ENCODE measurements at places on chromosomes 12 and 14. TPM values are rescaled to one million over a fixed set of nuclear protein-coding genes. Genes with fewer than 3 reads are reported as not detected.

AMIGO2 gene
- 4.5 TPM for total RNA-seq

TAS2R50 gene
- total RNA-seq = 0.84 TPM

NTF3 gene
- 0.97 TPM for total RNA-seq

DBX2 gene
- 0.13 TPM for total RNA-seq

CD9 gene
- 55.1 TPM for total RNA-seq

TCL1A gene
- total RNA-seq = not detected

TXNRD1 gene
- total RNA-seq = 114 TPM

SERPINA9 gene
- not detected for total RNA-seq

ANO2 gene
- total RNA-seq = 23.4 TPM

ALDH2 gene
- 331 TPM for total RNA-seq

ZNF384 gene
- 28.3 TPM for total RNA-seq

AKAP6 gene
- 98.2 TPM for total RNA-seq

ADAM21 gene
- 0.10 TPM for total RNA-seq

GRCh38 chr14:88473791-88474190 lies 81.0 kb downstream of the PTPN21 start:
- DNase-seq = no peak

GRCh38 chr14:75702616-75703261 lies 41.7 kb downstream of the TTLL5 start:
- no peak for DNase-seq

- DNase-seq = no peak
These were observed 142.8 kb downstream of the FUT8 start for GRCh38 chr14:65555358-65555757.

DNA sequence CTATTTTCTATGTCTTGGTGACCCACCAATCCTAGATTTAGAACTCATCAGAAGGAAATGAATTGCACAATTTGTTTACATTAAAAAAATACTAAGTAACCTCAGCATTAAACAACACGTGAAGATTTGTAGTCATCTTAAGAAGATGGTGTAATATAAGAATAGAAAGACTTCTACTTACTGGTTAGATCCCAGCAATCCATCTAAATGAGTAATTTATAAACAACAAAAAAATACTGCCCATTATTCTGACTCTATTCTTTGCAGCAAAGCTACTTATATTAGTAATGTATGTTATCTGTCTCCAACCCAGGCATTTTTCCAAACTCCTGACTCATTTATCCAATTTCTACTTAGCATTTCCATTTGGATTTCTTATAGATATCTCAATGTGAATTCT lies 67.8 kb downstream of the CD163L1 start:
- no peak for DNase-seq

DNA sequence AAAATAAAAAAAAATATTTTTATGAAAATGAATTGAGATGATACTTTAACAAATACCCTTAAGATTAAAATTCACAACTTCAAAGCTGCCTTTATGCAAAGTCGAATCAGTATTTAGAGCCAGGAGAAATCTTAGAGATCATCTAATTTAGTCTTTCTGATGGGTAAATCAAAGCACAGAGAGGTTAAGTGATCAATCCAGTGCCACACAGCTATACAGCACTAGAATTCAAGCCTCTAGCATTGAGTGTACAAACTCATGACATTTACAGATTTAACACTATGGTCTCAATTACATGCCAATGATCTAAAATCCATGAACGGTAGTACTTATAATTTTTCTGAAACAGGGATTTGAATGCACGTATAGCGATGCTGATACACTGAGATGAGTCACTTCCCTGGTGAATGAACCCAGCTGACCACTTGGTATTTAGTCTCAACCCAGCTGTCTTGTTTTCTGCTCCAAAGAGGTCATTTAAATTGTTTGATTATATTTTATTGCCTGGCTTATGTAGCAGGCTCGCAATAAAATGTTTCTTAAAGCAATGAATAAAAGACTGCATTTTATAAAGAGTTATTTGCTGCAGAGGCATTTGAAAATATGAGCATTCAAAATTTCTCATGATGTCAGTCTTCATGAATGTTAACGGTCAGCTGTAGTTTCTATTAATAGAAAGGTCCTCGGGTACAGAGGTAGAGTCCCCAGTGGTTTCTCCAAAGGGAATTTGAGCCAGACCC lies 152.4 kb upstream of the PRICKLE1 start:
- no peak for DNase-seq

DNA sequence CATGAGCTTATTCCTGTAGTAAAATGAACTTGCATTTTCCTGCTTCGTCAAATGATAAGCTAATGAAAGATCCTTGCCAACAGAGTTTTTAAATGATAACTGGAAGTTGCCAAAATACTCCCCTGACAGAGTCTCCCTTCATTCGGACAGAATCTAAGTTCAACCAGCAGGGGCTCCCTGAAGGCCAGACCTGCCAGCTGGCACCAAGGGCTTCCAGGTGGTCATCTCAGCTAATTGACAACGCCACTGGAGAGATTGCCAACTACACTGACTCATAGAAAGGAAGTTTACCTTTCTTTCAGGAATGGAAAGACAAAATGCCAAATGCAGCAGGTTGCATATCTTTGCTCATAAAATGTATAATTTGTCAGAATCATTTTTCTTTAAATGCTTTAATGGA lies 462.8 kb downstream of the GXYLT1 start:
- no peak for DNase-seq

DNA sequence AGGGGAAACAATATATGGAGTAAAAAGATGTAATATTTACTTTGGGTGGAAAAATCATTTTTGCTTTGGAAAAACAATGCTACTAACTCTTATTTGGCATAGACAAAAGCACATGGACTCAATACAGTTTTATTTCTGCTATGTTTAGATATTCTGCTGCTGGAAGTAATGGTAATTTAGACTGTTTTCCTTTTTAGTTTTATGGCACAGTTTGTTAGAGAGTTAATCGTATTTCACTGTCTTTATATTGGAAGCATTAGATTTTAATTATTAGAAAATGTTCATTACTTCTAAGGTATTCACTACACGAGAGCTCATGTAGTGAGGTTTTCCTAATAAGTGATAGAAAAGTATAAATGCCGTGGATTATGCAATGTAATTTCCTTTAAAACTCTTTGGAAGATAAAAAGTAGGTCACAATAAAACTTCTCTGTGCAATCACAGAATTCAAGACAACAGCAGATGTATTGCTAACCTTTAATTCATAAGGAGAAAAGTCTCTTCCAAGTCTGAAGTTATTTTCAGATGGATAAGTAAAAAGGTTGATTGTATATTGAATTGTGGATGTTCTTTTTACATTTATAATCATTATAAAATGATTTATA lies 851.8 kb downstream of the TMTC2 start:
- DNase-seq = no peak

GRCh38 chr12:75825686-75826085 lies 205.9 kb downstream of the PHLDA1 start:
- no peak for DNase-seq

DNA sequence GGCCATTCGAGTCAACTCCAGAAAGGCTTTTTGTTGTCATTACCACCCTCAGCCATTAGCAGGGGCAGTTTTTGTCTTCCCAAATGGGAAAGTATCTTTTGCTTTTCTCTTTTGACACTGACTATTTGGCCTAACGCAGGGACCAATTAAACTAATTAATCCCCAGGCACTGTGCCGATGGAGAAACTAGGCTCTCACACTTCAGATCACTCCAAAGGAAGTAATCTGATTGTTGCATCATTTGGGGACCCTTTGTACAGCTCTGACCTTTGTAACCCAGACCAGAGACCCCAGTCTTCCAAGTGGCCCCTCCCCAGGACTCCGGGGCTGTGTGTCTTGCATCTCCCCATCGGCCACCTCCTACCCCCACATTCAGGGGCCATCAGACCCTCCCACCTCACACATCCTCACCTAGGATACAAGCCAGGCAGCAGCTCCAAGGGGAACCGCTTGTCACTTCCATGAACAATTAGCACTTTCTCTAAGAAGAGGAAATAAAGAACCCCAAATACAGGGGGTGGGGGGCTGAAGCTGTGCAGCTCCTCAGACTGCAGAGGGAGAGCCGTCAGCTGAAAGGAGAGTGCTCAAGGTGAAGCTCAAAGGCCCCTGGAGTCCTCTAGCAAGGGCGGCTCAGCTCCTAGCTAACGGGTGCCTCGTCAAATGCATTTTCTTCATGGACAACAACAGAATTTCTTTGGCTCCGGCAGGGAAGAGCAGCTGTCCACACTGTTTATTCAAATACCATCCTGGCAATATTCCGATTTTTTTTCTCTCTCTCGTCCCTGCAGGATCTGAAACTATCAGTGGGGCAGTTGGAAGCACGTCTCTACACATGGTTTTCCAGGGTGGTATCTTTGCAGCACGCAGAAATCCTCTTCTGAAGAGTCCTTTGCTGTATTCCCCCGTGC lies 64.3 kb upstream of the DIO3 start:
- peak; percentile 2 for DNase-seq

- no peak for DNase-seq
These were observed 174.2 kb downstream of the PPM1H start for GRCh38 chr12:62760779-62761178.

GRCh38 chr12:62763861-62764645 lies 170.9 kb downstream of the PPM1H start:
- DNase-seq = no peak

DNA sequence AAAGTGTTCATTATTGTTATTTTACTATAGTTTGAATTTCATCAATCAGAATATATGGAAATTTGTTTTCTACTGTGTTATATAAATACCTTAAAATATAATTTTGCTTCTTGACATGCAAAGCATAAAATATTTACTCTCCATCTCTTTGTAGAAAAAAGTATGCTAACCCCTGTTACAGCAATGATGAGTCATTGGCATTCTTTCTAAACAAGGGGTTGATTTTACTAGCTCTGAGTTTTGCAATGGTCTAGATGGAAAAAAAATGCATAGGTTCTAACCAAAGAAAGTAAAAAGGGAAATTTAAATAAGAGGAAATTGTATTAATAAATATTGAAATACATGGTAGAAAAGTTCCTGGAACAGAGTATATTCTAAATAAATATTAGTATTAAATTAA lies 990.2 kb upstream of the ATXN7L3B start:
- no peak for DNase-seq

DNA sequence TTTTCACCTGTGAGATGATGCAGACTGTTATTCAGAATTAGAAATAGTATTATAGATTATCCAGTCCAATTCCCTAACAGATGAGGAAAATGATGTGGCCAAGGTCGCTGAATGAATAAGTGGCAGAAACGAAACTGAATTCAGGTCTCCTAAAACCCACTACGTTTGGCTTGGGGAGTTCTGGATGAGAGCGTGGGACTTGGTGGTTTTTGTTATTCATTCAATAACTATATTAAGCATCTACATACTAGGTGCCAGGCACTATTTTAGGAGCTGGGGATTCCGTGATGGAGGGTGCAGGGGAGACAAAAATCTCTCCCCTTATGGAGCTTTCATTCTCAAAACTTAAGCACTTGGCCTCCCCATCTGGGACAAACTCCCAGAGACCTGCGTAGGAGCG lies 813 bp upstream of the CCDC184 start:
- DNase-seq = no peak

- DNase-seq = no peak
These were observed 721.7 kb downstream of the GALC start for GRCh38 chr14:87271331-87271730.

GRCh38 chr14:76462330-76462729 lies 86.4 kb downstream of the ESRRB start:
- DNase-seq = no peak

GRCh38 chr12:55721601-55722213 lies 1.5 kb downstream of the RDH5 start:
- no peak for DNase-seq

- DNase-seq = no peak
These were observed 10.4 kb downstream of the B4GALNT1 start for GRCh38 chr12:57622293-57623245.

GRCh38 chr12:64781280-64782190 lies 22.3 kb upstream of the GNS start:
- no peak for DNase-seq

- no peak for DNase-seq
These were observed 324.2 kb downstream of the AEBP2 start for GRCh38 chr12:19763488-19763887.

- no peak for DNase-seq
These were observed 109.5 kb upstream of the PKP2 start for GRCh38 chr12:33006106-33006505.

DNA sequence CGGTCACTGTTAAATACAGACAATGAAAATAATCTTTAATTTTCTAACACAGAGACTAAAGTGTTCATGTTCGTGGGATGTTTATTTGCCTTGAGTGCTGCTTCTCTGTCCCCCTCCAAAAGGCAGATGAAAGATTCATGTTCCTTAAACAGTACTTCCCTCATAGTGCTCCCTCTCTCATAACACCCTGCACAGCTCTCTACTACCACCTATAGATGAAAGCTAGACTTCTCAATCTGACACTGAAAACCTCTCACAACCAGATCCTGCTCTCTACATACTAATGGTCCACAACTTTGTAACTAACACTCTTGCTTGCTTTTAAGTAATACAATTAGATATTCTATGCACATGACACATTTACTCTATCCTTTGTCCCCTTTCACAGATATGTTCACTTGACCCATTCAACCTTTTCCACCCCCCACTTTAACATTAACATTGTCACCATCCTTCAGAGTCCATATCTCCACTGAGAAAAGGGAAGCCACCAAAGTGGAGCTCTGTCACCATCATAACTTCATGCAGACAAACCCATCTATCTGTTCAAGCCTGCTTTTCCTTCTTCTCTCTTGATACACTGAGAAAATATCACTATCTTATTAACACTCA lies 266.4 kb upstream of the USP15 start:
- DNase-seq = no peak

- no peak for DNase-seq
These were observed 401.1 kb upstream of the FOXG1 start for GRCh38 chr14:28365510-28365909.
